ENCODE measurements at places on chromosomes 16 and 17. TPM values are rescaled to one million over a fixed set of nuclear protein-coding genes. Genes with fewer than 3 reads are reported as not detected.

The DCXR gene
- 212 TPM for polyA plus RNA-seq

DNA sequence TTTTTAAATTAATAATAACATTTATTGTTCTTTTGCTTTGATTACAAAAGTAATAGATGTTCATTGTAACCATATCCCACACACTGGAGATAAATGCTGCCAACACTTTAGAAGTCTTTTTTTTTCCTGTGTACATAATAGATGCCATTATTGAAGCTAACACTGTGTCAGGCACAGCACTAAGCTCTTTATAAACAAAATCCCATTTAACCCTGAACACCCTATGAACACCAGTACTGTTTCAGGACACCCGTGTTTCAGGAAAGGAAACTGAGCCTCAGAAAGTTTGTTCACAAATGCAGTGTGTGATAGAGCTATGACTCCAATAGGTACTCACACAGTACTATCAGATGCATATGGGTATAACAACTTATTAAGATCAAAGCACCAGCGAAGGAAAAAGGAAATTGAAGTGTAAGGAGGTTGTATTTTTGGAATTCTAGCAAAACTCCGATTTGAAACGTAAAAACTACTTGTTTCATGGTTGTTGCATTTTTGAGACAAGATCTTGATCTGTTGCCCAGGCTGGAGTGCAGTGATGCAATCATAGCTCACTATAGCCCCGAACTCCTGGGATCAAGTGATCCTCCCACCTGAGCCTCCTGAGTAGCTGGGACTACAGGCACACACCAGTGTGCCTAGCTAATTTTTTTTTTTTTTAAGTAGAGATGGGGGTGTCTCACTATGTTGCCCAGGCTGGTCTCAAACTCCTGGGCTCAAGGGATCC is 2.0 kb upstream of the KIFC3 start:
- no peak overlapping the region for H3K27ac ChIP-seq
- H3K27me3 ChIP-seq = peaks cover 24% of the 10 kb centered on the region
- peaks cover 17% of the 10 kb centered on the region for H3K4me1 ChIP-seq
- H3K4me3 ChIP-seq = no peak overlapping the region

- peaks cover 18% of the 10 kb centered on the region for H3K27me3 ChIP-seq
- no peak for DNase-seq
- no peaks in the 10 kb centered on the region for H3K36me3 ChIP-seq
- peaks cover 17% of the 10 kb centered on the region for H3K4me1 ChIP-seq
- H3K4me3 ChIP-seq = no peak overlapping the region
These were observed 1.2 kb downstream of the GNG13 start for GRCh38 chr16:799111-799947.

- no peaks in the 10 kb centered on the region for H3K27me3 ChIP-seq
- DNase-seq = no peak
- H3K4me1 ChIP-seq = peaks cover 24% of the 10 kb centered on the region
- no peaks in the 10 kb centered on the region for H3K36me3 ChIP-seq
These were observed 34.0 kb downstream of the YPEL2 start for GRCh38 chr17:59365383-59365981.

Measured in H1 (cell line).